KBM-7 (cell line): ENCODE measurements at places on chromosomes 2 and 18.

DNA sequence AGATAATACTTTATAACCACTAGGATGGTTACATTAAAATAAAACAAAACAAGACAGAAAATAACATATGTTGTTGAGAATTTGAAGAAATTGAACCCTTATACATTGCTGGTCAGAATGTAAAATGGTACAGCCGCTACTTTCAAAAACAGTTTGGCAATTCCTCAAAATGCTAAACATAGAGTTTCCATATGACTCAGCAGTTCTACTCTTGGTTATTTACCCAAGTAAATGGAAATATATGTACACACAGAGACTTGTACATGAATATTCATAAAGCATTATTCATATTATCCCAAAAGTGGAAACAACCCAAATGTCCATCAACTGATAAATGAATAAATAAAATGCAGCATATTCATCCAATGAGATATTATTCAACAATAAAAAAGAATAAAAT is 92.5 kb upstream of the LRATD1 start:
- no peak for DNase-seq

- DNase-seq: no peak
Measured at GRCh38 chr18:37343542-37343851, 222.1 kb downstream of the CELF4 start.

- no peak for DNase-seq
Measured at GRCh38 chr2:201883606-201884369, 77.5 kb downstream of the CDK15 start.

- DNase-seq: no peak
Measured at GRCh38 chr2:106366204-106366885, 101.9 kb downstream of the RGPD3 start.

DNA sequence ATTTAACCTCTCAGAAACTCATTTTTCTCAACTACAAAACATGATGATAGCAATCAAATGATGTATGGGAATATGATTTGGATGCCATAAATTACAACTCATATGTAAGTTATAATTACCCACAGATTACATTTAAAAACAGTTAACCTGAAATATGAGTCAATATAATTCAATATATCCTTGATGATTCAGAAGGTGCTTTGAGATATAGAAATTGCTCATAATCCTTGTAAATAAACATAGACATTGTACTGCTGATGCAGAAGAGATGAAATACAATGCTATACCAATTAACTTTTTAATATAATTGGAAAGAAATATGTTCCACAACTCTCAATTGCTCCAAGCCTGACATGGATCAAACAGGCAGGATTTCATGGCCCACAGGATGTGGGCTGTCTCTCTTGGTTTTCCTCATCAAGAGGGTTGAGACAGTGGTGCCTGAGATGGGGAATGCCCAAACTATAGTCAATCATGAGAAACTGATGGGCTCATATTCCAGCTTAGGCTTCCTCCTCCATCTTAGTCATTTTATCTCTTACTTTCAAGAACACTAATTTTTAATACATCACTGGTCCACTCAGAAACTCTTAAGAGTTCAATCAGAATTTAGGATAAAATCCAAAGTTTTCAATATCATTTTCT is 49.4 kb downstream of the NCKAP5 start:
- no peak for DNase-seq

- no peak for DNase-seq
Measured at GRCh38 chr2:167933097-167933814, 314.1 kb downstream of the STK39 start.

DNA sequence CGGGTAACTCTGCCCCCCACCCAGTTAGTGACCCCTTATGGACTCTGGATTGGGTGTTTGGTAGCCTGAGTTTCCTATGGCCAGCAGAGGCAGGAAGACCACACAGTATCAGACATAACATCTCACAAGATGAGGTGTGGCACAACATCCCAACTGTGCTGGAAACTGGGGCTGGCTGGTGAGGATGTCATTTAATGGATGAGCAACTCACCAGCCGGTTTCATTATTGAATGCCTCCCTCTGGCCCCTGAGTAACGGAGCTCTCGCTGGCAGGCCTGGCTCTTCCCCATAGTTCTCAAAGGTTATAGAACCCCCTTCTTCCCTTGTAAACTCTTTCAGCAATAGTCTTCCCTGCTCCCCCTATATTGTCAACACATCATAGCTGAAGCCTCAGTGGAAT is 195.0 kb downstream of the BCL11A start:
- DNase-seq: no peak

DNA sequence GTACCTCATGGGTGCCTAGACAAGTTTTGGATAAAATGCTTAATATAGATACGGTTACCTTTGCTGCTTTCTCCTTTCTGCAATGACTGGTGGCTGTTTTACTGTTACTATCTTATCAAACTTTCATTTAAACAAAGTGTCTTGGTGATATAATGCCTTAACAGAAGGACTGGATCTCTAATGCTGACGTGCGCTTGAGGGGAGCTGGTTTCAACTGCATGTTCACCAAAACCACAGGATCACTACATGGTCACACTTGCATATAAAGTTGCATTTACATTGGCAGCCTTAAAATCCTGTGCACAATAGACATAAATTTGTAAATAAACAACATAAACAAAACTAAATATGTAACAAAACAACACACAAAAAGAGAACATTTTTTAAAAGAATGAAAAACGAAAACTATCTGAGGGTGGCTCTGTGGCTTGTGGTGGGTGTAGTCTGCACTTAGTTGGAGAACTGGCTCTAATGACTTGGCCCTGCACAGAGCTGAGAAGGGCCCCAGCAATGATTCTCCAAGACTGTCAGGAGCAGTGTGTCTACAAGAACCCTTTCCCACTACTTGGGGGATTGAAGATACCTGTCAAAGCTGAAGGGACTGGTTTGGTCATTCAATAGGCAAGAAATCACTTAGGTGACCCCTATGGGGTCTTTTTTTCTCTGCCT is 135.5 kb downstream of the UXS1 start:
- no peak for DNase-seq
